Fibroblast of lung (primary cell): ENCODE measurements at places on chromosomes 12 and 14. TPM values are rescaled to one million over a fixed set of nuclear protein-coding genes. Genes with fewer than 3 reads are reported as not detected.
A peak's percentile ranks its signal among the peaks of the same experiment; 100 is the strongest.

The TRHDE gene
- total RNA-seq, result 5.9 and 7.3 TPM in 2 replicates

- DNase-seq, result no peak
These were observed 1.1 kb upstream of the SSH1 start for GRCh38 chr12:108858311-108859074.

DNA sequence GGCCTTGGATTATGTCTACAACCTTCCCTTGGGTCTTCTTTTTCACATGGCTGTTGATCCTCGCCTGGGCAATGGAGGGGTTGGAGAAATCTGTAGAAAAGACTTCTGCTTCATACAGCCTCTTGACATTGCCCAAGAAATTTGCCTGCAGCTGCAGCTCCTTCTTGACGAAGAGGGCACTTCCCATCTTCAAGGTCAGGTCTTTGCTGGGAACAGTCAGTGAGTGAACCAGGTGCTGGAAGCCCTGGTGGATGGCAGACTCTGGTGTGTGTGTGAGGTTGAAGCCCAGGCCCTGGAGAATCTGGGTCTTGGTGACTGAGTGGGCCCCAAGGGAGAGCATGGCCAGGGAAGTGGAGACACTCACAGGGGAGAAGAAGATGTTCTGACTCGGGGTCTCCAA, 6.7 kb downstream of the SERPINA9 start:
- no peak for DNase-seq

DNA sequence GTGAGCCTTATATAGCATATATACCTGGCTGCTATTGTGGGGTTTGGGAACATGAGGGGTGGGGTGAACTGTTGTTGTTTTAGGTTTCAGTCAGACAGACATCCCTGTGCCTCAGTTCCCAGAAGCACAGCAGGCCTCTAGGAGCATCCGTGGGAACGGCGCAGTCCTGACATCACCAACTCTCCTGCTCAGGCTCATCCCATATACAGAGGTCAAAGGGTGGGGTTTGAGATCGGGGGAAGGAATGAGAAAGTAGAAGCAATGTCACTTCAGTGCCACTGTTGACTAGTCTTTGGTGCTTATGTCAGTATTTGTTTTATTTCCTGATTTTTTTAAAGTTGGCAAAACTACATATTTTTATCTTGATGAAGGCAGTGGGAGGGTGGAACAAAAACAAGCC, 43.1 kb upstream of the A2ML1 start:
- DNase-seq, result no peak

GRCh38 chr12:6868211-6869048, 1.1 kb downstream of the TPI1 start:
- DNase-seq, result no peak

- peak; percentile 98 for DNase-seq
These were observed 16.5 kb upstream of the IFT81 start for GRCh38 chr12:110107369-110108281.

DNA sequence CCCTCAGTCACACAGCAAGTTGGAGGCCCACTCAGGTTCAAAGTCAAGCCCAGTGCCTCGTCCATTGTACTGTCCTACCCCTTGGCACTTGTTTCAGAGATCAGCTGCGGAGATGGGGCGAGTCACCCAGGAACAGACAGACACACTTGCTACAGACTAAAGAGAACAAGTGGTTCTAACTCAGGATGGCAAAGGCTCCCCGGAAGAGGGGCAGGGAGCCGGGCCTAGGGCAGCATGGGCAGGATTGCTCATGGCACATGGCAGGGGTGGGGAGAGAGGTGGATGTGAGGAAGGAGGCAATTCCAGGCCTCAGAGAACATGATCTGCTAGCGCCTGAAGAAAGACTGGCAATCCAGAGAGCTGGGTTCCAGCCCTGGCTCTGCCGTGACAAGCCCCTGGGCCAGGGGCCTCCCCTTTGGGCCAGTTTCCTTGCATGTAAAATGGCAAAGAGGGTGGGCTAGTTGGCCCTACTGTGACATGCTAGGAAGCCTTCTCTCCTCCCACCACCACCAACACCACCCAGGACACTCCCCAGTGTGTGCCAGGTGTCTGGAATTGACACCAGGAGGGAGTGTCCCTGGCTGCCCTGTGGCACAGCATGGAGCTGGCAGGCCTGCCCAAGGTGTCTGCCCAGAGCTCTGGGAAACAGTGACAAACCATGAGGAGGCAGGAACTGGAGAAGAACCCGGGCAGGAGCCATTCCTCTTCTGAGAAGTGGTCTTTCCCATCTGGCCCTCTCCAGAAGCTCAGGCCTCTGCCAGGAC, 24.0 kb upstream of the IRF2BPL start:
- no peak for DNase-seq

The MDGA2 gene
- total RNA-seq, result not detected in 2 replicates

- no peak for DNase-seq
These were observed 21.5 kb downstream of the CCDC88C start for GRCh38 chr14:91396013-91396660.

- DNase-seq, result peak; percentile 69
These were observed 13.7 kb upstream of the FBXL14 start for GRCh38 chr12:1607940-1608712.

The NFE2 gene
- under 0.01 and 0.17 TPM in 2 replicates for total RNA-seq

DNA sequence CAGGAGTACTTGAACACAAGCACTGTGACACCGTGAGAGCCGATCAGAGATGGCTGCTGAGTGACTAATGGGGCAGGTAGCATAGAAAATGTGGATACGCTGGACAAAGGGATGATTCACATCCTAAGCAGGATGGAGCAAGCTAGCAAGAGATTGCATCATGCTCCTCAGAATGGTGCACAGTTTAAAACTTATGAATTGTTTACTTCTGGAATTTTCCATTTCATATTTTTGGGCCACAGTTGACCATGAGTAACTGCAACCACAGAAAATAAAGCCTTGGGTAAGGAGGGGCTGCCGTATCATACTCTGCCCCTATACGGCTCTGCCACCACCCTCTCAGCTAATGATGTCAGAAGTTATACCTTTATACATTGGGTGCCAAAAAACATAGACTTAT, 23.3 kb upstream of the MARK3 start:
- peak; percentile 98 for DNase-seq

DNA sequence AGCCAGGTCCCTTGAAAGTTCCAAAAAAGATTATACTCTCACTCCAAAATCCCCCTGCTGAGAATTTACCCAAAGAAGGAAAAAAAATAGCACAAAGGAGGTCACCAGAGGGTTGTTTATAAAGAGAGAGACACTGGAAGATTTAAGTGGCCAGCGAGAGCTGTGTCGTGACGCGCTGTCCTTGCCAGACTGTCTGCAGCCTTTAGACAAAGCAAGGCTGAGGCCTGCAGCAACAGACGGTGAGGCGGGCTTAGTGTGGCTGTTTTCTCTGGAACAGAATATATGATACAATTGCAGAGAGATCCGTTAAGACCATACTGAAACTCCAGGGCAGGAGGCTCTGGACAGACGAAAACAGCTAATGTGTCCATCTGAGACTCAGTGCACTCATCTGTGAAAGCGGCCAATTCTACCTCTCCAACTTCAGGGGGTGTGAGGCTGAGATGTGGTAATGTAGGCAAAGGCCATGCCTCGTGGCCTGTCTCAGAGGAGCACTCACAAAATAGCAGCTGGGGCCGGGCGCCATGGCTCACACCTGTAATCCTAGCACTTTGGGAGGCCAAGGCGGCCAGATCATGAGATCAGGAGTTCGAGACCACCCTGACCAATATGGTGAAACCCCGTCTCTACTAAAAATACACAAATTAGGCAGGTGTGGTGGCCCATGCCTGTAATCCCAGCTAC, 36.2 kb downstream of the ANAPC7 start:
- no peak for DNase-seq

DNA sequence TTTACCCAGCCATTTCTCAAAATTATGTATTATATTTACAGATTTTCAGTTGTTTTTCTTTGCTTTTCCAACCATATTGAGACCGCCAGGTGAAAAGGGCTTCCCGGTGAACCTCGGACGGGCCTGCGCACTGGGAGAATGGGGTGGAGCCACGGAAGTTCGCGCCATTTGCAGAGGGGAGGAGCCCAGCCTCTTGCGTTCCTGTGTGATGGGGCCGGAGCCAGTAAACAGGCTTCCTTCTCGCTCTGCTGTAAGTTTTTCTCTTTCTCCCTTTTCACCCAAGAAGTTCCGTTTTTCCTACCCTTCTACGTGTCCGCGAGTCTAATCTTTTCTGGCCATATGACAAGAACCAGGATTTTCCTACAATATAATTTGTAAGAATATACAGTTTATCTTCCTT, 1108.8 kb upstream of the SEL1L start:
- DNase-seq, result no peak

DNA sequence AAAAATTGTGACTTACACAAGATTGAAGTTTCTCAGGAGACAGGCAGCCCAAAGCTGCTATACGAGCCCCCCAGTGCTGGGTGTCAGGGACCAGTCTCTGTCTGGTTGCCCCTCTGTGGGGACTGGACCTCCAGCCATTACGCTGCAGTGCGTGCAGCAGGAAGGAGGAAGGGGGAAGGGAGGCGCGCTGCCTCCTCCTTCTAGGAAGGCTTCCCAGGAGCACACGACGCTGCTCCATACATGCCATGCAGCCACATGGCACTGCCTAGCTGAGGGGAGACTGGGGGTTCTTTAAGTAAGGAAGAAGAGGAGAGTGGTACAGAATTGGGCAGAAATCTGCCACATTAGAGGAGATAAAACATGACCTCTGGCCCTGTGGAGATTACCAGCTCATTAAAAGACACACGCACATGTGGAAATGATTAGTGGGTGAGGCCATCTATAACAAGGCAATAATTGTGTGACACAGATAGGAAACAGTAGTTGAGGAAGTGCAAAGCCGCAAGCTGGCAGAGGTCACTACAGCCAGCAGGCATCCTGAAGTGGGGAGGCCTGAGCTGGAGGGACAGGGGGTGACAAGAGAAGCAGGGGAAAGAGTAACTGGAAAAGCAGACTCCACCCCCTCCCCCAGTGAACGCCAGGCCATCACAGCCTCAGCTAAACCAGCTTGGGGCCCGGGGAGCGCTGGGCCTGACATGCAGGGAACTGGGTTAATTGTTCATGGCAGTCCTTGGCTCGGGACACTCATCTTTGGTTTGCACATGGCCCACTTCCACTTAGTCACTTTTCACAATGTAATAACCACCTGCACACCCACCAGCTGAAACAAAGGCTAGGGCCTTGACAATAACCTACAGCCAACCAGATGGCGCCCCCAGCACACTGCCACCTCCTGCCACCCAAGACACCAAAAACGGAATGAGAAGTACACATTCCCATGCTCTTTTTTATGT, 39.6 kb downstream of the CCDC88C start:
- no peak for DNase-seq

The MYL6B gene
- total RNA-seq, result 71.7 and 98.6 TPM in 2 replicates

DNA sequence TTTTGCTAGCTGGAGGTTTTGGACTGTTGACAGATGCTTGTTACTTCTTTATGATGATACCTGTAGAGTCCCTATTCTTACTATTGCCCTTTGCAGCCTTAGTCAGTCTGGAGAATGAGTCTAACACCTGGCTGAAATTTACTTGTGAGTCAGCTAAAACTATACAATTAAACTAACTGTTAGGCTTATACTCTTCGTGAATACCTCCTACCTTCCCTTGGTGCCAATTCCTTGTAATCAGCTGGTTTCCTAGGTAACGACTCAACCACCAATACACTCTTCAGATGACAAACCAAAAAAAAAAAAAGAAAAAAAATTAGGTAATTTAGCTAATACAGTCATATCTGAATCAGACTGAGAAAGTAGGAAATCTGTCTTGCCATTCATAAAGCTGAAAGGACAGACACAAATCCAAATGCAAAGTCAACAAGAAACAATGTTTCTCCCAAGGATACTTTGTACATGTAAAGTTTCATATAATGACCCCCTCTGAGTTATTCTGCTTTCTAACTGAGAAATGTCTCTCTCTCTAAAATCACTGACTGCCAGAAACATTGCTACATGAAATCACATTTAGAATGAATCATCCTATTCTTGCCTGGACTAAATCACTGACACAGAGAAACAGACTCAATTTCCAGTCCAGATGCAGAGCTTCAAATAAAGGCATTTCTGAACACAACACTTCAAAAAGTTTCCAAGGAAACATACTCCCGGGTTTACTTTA, 56.5 kb upstream of the CDKL1 start:
- peak; percentile 87 for DNase-seq

DNA sequence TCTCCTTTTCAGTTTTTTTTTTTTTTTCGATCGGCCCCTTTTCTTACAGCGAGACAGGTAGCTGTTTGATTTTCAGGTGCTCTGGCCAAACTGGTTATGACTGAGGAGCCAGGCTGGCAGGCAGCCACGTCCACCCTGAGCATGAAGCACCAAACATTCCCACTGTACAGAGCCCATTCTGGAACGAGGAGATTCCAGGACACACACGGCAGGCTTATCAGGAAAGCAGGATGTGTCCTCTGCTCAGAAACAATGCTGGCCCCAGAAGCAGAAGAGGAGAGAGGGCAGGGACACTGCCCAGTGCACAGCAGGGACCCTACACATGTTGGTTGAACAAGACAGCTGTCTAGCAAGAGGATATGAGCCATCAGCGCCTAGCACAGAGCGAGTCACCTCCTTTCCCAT, 3.7 kb upstream of the KRT2 start:
- DNase-seq, result no peak

DNA sequence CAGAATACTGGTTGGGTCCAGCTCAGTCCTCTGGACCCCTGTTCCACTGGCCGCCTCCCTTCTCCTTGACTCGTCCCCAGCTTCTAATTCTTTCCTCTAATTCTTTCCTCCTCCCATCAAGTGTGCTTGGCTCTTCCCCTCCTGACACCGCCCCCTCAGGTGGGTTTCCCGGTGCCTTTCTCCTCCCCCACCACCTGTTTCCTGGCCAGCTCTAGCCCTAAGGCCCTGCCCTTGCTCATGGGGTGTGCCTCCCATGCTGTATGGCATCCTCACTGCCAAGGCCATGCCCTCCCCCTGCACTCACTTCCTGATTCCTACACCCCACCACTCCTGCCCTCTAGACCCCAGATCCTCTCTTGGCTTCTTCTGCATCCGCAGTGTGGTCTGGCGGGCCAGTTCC, 12.1 kb upstream of the EML1 start:
- no peak for DNase-seq

DNA sequence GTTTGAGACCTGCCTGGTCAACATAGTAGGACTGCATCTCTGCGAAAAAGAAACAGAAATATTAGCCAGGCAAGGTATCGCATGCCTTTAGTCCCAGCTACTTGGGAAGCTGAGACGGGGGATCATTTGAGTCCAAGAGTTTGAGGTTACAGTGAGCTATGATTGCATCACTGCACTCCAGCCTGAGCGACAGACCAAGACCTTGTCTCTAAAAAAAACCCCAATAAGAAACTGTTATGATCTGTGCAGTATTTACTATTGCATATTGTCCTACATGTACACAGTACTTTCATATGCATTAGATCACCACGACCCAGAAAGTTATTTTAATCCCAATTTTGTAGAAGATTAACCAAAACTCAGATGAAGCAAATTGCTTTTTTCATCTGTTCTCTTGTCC, 187.5 kb downstream of the PCNX1 start:
- no peak for DNase-seq

DNA sequence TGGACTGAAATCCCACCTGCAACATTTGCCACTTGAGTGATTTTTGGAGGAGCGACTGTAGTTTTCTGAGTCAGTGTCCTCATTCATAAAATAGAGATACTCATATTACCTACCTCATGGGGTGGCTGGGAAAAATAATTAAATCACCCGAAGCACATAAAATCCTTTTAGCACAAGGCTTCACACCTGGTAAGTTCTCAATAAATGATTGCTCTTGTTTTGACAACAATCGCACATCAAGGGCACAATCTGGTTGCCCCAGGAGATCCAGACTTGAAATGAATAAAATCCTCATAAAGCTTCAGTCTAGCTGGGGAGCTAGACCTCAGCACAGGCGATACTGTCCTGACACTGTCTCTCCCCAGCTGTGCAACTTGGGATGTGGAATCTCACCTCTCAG, 76.0 kb upstream of the CCDC60 start:
- no peak for DNase-seq
